ENCODE measurements at places on chromosomes 16 and 17.
A peak's percentile ranks its signal among the peaks of the same experiment; 100 is the strongest.

DNA sequence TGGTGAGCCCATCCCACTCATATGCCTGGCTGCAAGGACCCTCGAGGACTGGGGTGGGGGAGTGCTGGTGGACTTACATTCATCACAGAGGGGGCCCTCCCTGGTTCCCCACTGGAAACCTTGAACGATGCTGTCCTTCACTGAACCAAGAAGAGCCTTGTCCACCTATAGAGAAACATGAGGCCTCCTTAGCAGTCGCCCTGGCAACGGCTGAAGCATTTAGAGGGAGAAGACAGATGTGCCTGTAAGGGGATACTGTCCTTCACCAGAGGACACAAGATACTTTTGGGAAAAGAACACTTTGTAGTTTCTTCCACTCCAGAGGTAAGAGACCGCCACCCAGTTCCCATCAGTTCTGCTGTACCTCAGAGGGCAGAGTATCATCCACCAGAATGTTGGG is 6.5 kb downstream of the HIGD1B start:
- no peak for DNase-seq

- DNase-seq = no peak
These were observed 15.3 kb upstream of the ARL5C start for GRCh38 chr17:39181303-39181702.

DNA sequence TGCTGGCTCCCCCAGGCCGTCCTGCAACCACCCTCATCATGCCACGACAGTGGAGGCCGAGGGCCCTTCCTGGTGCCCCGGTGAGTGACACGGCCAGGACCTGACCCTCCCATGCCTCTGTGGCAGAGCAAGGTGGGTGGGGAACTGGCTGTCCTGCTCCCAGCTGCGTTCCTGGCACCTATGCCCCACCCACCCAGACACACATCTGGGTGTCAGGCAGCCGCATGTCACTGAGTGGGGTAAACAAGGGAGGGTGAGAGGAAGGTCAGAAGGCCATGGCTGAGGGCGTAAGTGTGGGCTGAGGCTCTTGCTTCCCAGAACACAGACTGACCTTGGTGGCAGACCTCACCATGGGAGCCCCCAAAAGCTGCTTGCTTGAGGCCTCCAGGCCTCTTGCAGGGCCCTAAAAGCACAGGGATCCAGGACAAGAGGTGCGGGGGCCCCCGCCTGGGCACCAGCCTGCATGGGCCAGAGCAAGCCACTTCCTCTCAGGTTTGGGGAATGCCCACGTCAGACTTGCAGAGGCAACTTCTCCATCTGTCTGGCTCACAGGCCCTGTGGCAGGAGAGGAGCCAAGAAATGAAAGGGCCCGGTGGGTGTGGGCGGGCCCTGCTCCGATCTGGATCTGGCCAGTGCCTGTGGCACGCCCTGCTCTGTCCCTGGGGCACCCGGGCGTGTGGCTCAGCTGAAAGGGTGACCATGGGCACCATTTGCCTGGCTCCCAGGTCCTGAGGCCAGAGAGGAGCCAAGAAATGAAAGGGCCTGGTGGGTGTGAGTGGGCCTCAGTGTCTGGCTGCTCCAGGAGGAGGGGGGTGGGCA is 3.9 kb upstream of the CCDC57 start:
- no peak for DNase-seq

- DNase-seq = no peak
These were observed 19.9 kb downstream of the GGA3 start for GRCh38 chr17:75241502-75241901.

DNA sequence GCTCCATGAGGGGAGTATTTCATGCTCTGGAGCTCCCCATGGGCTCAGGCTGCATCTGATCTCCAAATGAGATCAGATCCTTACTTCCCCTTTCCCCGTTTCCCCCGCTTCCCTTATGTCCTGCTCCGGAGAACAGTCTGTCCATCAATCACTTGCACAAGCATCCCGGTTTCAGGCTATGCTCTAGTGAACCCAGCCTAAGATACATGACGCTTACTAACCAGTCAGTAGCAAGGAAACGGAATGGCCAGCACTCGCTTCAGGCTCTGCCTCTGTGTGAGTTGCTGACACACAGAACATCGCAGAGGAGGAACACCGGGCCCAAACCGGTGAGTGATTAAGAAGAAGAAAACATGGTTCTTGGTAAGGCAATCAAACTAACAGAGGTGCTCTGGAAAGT is 9.4 kb upstream of the ATP5MC1 start:
- DNase-seq = no peak

- DNase-seq = no peak
These were observed 143.6 kb downstream of the COPRS start for GRCh38 chr17:31715446-31715845.

DNA sequence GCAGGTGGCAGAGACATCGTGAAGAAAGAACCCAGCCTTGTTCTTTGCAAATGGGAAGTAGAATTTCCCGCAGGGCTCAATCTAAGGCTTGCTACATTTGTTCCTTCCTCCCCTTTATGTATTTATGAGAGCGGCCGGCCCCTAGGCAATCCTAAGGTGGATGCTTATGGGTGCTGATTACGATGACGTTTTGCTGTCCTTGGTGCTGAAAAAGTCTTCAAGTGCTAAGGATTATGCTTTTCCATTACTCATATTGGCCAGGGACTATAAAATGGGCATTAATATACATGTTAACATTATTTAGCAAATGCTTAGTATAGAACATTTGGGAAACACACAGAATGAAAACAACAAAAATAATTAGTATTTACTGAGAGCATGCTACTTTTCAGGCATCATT is 313.3 kb upstream of the XYLT1 start:
- DNase-seq = no peak

DNA sequence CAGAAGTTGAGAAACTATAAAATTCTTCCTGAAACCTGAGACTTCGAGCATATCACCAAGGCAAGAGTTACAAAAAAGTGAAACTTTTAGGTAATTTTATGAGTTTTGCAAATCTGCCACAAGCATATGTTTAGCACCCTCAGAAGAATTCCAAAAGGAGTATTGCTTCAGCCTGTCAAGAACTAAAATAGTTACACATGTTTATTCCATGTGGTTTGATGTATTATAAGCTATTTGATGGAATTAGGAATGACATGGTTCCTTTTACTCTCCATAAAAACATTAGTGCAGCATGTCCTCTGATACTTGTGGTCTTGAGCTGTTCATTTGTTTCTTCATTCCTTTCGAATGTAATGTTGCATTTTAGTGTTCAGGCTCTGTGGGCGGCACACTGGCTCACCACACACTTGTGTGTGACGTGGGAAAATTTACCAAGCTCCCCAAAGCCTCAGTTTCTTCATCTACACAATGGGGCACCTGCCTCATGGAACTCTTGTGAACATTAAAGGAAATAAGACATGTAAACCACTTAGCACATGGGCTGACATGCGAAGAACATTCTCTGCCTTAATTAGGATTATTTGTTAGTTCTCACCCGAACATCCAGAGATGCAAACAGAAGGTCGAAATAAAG is 204.2 kb upstream of the FOXF1 start:
- DNase-seq = no peak

- DNase-seq = no peak
These were observed 2.0 kb upstream of the ZACN start for GRCh38 chr17:76076765-76077583.

GRCh38 chr16:2231016-2231931 is 5.0 kb upstream of the DNASE1L2 start:
- peak; percentile 70 for DNase-seq

GRCh38 chr17:79933863-79934652 is 94.8 kb upstream of the CBX4 start:
- DNase-seq = no peak

- DNase-seq = no peak
These were observed 834.4 kb downstream of the KCNJ2 start for GRCh38 chr17:71003736-71004135.

GRCh38 chr17:38358586-38359513 is 7.2 kb downstream of the SOCS7 start:
- DNase-seq = no peak

DNA sequence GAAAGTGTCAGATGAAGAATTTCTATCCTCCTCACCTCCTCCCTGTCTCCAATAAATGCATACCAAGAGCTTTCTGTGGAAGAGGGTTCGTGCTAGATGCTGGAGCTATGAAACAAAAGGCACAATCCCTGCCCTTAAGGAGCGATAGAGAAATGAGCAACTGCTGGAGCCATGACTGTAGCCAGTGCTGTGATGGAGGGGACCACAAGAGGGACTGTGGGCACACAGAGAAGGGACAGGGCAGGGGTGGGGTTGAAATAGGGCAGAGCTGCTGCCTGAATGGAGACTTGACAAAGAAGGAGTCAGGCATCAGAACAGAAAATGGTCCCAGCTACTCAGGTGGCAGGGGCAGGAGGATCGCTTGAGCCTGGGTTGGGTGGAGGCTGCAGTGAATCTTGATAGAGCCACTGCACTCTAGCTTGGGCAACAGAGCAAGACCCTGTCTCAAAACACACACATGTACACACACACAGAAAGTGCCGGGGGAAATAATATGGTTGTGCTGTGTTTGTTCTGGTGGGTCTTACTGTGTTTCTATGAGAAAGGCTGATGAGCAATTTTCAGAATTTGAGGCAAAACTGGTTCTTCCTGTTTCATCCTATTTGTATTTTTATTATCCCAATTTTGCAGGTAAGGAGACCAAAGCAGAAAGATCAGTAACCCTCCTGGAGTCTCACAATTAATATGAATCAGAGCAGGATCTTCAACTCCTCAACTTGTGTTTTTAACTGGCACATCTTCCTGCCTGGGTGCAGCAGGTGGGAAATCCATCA is 16.5 kb downstream of the TMEM98 start:
- no peak for DNase-seq

DNA sequence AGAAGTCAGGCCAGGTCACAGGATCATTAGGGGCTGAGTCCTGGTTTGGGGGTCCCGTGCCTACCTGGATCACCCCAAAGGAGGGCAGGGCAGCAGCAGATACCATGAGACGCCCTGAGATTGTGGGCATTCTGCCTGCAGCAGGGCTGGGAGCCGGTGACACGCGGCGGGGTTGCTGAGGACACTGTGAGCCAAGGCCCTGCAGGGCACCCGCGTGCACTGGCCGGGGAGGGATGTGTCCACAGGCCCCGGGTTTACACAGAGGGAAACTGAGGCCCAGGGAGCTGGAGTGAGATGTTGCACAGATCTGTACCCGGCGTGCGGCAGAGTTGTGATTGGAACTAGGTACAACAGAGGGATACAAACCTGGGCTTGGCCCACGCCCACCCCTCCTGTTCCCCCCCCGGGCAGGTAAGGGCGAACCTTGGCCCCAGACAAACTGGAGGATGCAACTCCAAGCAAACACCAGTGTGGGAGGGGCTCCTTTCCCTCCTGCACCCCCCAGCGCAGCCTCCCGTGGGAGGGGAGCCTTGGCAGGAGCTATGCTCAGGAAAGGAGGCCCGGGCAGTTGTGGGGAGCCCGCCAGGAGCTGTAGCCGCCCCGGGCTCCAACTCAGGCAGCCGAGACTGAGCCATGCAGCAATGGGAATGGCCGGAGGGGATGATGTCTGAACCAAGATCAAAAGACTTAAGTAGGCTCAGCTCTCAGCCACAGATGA is 91.3 kb downstream of the ENGASE start:
- DNase-seq = no peak

GRCh38 chr17:11389583-11389982 is 148.6 kb downstream of the SHISA6 start:
- DNase-seq = no peak

DNA sequence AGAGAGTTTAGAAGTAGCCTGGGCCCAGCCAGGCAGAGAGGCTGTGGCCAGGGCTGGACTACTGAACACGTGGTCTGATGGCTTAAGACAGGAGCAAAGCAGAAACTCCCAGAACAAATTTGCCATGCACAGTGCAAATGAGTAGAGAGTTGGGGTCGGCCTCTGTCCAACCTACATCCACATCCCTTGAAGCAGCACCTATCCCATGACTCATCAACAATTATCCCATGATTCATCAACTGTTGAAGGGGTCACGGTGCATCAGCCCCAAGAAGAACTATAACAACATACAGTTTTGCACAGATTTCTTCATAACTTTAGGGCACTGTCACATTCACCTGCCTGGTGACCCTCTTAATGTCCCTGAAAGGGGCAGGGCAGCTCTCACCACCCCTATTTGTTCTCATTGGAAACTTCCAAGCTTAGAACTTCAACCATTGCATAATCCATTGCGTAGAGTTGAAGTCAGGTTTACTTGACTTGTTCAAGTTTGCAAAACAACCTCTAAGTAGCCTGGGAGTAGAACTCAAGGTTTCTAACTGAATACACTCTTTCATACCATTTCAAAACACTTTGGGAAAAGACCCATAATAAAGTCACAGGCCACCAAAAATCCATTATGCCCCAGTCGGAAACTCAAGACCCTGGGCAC is 235.2 kb upstream of the CDH5 start:
- DNase-seq = no peak

- DNase-seq = no peak
These were observed 5.4 kb upstream of the BCAR1 start for GRCh38 chr16:75256696-75257343.

DNA sequence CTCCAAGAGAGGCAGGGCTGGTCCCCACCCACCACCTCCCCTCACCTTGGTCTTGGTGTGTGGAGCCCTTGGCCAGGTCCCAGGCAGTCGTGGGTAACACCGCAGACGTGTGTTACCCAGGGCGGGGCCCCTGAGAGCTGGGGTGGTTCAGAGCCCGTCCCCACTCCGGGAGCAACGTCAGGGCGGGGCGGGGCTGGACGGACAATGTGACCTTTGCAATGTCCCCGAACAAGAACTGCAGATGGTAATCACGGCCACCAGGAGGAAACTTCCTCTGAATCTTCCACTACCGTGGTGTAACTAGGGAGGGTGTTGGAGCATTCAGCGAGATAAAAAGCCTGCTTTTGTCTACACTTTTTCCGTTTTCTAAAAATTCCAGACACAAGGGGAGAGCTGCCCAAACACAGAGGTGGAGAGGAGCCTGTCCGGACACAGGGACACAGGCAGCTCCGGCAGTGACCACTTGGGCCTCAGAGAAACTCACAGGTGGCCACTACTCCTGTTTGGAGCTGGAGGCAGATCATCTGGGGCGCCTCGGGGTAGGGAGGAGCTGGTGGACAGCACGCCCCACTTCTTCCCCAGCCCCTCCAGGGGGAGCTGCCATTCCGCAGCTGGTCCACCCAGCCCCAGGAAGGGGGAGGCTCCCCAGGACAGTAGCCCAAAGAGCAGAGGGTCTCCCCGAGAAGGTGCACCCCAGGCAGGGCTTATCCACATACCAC is 14.2 kb upstream of the SLC38A10 start:
- no peak for DNase-seq

GRCh38 chr17:33745047-33745760 is 452.1 kb upstream of the ASIC2 start:
- DNase-seq = no peak

DNA sequence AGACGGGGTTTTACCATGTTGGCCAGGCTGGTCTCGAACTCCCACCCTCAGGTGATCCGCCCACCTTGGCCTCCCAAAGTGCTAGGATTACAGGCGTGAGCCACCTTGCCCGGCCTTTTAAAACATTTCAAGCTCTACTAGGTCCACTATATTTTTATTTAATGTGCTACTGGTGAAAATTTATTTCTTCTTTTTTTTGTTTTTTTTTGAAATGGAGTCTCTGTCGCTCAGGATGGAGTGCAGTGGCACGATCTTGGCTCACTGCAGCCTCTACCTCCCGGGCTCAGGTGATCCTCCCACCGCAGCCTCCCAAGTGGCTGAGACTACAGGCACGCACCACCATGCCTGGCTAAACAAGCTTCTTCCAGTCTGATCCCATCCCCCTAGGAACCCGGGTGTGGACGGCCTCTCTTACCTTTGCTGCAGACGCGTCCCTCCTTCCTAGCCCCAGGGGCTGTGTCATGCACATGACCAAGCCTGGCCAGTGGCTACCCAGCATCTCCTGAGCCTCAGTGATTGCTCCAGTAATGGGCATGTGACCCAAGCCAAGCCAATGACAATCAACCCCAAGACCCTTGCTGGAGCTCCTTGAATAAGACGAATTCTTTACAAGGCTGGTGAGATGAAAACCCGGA is 40.1 kb upstream of the LITAF start:
- no peak for DNase-seq

GRCh38 chr16:30183233-30184095 is at the start of gene CORO1A:
CORO1A (plus strand) TSS chr16:30183602; CDS start chr16:30185210, 1,608 bp downstream.
- DNase-seq = peak; percentile 44

Measured in NCI-H2107 (cell line).